ENCODE measurements at places on chromosomes 1 and 21.

GRCh38 chr1:226438007-226438406 lies 30.1 kb upstream of the PARP1 start:
- DNase-seq = no peak

DNA sequence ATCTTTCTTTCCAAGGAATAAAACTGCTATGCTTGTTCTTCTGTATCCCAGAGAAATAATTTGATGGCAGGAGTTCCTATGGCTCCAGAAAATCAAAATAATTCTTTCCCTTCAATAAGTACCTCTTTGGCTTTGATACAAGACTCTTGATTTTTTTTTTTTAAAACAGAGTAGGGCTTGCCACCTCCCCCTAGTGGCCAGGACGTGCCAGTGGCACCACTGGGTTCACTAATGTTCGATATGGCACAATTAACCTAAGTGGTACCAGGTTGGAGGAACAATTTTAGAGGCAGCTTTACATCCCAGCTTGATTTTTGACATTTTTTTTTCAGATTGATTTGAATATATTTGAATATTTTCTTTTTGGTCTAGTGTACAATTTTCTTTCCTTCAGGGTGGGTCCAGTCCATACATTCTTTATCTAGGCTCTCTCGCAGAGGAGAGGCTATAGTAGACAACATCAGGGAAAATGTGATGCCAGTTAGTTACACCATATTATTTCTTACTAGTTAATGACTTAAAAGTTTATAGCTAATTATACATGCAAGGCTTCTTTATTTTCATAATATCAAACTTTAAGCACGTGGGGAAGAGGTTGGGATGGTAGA lies 330.9 kb downstream of the S1PR1 start:
- DNase-seq = no peak

- no peak for DNase-seq
Measured at GRCh38 chr1:47635597-47635996, 197.8 kb downstream of the FOXD2 start.

- DNase-seq = no peak
Measured at GRCh38 chr1:191592907-191593306, 565.4 kb upstream of the RGS18 start.

DNA sequence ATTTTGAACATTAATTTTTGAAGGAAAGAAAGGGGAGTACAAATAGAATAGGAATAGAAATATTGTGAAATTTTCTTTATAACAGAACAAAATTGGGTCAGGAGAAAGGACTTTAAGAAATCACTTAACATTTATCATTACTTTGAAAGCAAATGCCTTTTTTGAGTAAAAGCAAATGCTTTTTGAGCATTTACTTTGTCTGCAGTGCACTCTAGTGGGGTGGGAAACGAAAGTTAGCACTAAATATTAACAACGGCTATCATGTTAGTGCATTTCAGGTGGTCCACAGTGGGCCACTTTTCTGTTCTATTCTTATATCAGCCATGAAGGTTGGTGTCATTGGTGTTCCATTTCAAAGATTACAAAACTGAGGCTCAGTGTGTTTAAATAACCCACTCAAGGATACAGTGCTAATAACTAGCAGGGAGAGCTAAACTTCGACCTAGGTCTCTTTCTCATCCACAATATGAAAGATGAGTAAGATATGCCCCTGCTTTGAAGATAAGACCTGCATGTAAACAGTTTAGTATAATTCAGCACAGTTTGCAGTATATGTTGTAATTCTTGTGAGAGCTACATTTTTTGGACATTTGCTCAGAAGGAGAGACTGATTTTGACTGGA lies 13.4 kb downstream of the LRRC8D start:
- DNase-seq = no peak

- DNase-seq = no peak
Measured at GRCh38 chr1:5988596-5989285, 3.5 kb downstream of the NPHP4 start.

GRCh38 chr1:155437405-155437804 lies 116.7 kb downstream of the RUSC1 start:
- no peak for DNase-seq

GRCh38 chr1:65953170-65953569 lies 160.5 kb downstream of the PDE4B start:
- no peak for DNase-seq

DNA sequence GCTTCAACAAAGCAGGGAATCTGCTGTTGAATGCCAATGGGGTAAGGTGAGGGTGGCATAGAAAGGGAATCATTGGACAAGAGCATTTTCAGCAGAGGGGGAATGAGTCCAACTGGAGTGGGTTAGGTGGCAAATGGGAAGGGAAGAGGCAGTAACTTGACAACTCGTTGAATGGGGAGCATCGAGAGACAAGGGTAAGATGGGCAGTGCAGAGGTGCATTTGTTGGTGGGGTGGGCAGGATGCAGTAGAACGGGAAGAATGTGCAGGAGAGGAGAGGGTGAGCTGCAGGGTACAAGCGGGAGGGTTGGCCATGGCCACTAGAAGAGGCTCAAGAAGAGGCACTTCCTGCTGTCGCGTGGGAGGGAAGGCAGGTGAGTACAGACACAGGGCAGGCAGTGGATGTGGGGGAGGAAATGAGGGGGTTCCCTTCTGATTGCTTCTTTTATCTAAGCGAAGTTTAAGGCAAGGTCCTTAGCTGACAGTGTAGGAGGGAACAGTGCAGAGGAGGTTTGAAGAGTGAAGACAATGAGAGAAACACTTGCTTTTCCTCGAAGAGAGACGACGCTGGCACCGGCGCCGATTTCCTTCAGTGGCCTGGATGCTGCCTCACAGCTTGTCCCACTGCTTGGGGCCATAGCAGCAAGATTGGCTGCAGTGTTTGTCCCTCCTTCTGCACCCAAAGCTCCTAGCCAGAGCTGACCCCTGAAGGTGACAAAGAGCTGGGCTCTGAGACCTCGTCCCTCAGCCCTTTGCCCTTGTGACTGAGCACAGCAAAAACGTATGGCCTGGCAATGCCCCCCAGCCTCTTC lies 3.2 kb upstream of the IKBKE start:
- DNase-seq = no peak

- DNase-seq = no peak
Measured at GRCh38 chr21:33619726-33620125, 21.8 kb downstream of the CRYZL1 start.

DNA sequence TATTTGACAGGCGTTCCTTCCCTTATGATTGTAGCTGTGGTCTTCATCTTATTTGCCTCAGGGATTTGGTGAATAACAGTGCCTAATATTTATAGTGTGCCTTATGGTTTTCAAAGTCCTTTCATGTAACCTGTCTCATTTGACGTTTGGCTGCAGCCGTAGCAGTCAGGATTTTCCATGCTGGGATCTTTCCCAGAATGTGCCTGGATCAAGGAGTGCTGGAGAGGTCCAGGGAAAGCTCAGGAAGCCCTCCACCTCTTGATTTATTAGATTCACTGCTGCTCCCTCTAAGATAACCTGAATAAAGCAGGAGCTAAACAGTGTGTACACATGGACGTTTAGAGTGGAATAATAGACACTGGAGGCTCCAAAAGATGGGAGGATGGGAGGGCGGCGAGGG lies 5.2 kb downstream of the C1orf21 start:
- DNase-seq = no peak

GRCh38 chr1:168437821-168438220 lies 106.0 kb downstream of the XCL2 start:
- DNase-seq = no peak

GRCh38 chr1:172801771-172802322 lies 142.9 kb downstream of the FASLG start:
- DNase-seq = no peak

DNA sequence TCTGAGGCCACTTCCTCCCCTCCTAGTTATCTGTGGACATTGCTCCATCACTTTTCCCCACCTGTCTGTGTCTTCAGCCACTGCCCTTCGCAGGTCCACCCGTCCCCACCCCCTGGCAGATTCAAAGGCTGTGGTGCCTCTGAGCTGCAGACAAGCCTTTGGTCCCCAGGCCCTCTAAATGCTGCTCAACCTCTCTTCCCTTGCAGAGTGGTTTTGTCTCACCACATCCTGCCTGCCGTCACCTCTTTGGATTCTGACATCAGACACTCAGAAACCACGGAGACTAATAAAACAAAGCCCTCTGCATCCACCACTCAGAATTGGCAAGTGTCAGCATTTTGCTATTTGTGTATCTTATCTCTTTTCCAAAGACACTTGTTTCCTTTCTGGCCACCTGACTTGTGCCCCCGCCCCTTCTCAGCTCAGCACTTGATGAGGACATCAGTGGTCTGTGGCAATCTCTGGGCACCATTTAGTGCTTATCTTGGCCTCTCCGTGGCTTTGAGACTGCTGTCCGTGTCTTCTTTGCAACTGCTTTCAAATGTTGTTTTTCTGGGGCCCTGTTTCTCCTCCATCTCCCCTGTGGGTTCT lies 7.7 kb downstream of the CNIH3 start:
- DNase-seq = no peak

- no peak for DNase-seq
Measured at GRCh38 chr1:43194509-43194908, 22.4 kb downstream of the CFAP57 start.

DNA sequence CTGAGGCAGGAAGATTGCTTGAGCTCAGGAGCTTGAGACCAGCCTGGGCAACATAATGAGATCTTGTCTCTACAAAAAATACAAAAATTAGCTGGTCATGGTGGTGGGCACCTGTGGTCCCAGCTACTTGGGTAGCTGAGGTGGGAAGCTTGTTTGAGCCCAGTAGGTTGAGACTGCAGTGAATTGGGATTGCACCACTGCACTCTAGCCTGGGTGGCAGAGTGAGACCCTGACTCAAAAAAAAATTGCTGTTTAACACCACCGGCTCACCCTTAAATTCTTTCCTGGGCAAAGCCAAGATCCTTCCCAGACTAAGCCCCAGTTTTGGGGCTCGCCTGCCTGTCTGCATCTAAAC lies 6.6 kb upstream of the NSUN4 start:
- no peak for DNase-seq

- DNase-seq = no peak
Measured at GRCh38 chr1:1614204-1614953, 921 bp upstream of the MIB2 start.

GRCh38 chr1:119186471-119186870 lies 46.0 kb upstream of the WARS2 start:
- no peak for DNase-seq

GRCh38 chr1:90537606-90538362 lies 179.3 kb downstream of the BARHL2 start:
- DNase-seq = no peak

- no peak for DNase-seq
Measured at GRCh38 chr21:26943921-26944320, 23.0 kb downstream of the ADAMTS5 start.

DNA sequence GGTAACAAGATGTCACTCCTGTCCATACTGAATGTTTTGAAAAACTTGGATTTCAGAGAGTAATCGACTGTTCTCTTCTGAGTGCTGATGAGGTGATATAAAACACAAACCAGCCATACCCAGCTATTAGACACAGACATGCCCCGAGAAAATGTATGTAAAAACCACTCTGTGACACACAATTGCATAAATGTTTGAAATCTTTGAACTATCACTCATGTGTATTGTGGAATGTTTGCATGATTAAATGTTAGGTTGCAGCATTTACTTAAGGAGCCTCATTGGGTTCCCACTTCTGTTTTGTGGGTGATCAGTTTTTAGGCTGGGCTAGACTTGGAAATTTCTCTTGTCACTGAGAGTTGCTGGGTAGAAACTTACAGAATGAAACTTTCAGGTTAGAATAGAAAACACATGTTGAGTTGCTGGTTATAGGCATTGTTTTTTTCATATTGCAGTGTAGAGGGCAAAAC lies 270.4 kb upstream of the B3GALT2 start:
- DNase-seq = no peak

GRCh38 chr1:233446935-233447334 lies 119.4 kb downstream of the MAP3K21 start:
- no peak for DNase-seq

DNA sequence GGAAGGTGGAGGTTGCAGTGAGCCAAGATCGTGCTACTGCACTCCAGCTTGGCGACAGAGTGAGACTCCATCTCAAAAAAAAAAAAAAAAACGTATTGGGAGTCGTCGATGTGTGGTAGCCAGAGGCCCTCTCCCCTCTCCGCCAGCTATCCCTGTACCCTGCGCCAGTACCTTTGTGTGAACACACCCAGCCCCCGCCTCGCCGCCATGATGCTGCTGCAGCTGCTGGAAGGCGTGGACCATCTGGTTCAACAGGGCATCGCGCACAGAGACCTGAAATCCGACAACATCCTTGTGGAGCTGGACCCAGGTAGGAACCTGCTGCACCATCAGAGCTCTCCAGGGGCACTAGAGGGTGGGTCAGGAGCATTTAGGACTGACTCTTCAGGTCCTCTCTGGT lies 12.2 kb downstream of the PINK1 start:
- DNase-seq = no peak

DNA sequence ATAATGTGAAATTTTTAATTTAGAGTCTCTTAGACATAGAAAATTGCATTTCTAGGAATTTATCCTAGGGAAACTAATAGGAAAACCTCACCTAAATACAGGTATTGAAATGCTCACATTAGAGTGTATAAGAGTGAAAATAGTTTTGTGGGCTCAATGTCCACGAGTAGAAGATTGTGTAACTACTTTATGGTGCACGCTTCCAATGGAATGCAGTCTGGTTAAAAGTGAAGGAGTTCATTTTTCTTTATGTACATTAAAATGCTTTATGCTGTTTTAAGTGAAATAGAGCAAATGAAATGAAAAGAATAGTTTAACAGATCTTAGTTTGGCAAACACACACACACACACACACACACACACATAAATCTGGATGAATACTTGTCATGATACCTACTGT lies 278.2 kb downstream of the USP25 start:
- DNase-seq = no peak

GRCh38 chr1:23013657-23014056 lies 2.0 kb downstream of the TEX46 start:
- DNase-seq = no peak

- no peak for DNase-seq
Measured at GRCh38 chr1:147580609-147581385, 39.5 kb downstream of the BCL9 start.

- no peak for DNase-seq
Measured at GRCh38 chr1:116291024-116291423, 82.0 kb upstream of the ATP1A1 start.

DNA sequence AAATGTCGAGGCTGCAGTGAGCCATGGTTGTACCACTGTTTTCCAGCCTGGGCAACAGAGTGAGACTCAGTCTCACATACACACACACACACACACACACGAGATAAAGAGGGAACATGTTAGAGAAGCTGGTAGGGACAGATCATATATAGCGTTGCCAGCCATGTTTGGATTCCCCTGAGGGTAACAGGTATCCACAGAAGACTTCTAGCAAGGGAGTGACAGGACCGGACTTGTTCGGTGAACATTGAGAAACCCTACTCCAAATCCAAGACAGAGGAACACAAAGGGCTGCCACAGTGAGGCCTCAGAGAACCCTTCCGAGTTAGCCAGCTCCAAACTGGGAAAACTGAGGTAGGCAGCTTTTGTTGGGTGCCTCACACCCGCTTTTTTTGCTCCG lies 3.7 kb upstream of the SARS1 start:
- no peak for DNase-seq

All from right forelimb (tissue), 1 donor.